ENCODE measurements at places on chromosomes 2 and 18.

DNA sequence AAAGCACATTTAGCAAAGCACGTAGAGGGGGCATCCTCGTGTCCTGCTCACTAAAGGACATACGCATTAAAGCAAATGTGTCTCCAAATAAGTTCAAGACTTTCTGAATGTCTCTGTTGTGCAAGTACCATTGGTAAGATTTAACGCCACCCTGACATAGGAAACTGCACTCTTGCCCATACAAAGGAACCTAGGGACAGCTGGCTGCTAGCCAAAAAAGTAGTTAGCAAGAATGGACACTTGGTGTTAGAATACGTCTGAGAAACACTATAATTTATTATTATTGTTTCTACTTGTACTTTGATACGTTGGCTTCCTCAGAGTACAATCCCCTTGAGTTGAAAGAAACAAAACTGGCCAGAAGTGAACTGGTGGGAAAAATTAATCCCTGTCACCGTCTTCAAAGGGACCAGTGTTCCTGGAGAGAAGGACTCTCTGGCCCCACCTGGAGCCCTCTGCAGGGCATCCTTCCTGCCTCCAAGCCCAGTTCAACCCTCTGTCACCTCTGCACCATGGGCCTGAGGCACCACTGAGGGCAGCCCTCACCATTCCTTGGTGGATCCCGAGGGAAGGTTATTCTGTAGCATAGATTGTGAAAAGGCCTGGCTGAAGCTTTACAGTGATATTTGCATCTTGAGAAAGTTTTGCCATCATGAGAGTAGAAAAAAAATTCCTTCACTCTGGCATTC lies 51.4 kb upstream of the APCDD1 start:
- no peak for DNase-seq

- DNase-seq, result no peak
Measured at GRCh38 chr2:62814123-62814522, 108.6 kb downstream of the EHBP1 start.

DNA sequence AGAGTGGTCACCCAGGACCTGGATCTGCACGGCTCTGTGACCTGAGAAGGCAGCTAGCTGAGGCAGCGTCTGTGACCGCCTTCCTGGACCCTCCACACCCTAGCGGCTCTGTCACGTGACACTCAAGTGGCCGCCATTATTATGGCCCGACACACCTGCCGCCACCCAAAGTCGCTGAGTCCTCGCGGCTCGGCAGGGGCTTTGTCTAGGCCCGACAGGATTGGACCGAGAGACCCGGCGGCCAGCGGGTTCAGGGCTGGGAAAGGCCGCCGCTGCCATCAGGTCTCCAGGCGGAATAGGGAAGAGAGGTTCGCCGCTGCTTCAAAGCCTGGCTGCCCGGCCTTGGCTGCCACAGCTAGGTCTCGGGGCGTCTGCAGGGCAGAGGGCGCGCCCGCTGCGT lies 1162.5 kb upstream of the LRRTM1 start:
- no peak for DNase-seq

DNA sequence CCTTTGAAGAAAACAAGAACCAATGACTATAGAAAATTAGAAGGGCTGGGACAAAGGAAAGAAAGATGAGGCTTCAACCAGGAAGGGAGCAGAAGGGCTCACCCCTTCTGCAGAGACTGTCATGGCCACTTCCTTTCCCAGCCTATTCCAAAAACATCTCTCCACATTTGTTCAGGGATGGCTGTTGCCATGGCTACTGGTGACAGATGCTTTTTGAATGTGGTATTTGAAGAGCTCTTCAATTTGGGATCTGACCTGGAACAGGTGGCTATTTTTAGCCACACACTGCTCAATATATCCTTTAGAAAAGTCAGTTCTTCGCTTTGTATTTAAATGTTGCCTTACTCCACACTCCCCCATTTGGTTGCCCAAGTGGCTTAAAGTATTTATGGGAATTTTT lies 64.1 kb upstream of the LCLAT1 start:
- no peak for DNase-seq

GRCh38 chr2:128599700-128600099 lies 281.0 kb upstream of the HS6ST1 start:
- no peak for DNase-seq

- DNase-seq, result no peak
Measured at GRCh38 chr2:168090366-168091135, 156.8 kb downstream of the STK39 start.

DNA sequence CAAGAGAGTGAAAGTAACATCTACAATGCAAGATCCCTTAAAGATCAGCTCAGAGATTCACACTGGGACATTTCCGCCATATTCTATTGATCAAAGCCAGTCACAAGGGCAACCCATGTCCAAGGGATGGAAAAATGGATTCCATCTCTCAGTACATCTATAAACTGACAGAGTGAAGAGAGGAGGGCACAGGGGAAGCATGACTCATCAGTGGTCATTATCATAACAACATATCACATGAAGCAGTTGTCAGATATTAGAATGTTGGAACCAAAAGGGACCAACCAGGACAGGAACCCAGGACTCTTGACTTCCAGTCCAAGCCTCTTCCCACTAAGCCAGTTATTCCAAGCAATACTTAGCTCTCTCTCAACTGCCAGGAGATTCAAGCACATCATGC lies 54.9 kb upstream of the IGFBP2 start:
- no peak for DNase-seq

DNA sequence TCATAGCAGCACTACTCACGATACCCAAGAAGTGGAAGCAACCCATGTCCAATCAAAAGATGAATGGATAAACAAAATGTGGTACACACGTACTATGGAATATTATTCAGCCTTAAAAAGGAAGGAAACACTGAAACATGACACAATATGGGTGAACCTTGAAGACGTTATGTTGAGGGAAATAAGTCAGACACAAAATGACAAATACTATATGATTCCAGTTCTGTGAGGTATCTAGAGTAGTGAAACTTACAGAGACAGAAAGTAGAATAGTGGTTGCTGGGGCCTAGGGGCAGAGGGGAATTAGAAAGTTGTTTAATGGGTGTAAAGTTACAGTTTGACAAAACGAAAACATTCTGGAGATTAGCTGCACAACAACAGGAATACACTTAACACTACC lies 24.7 kb downstream of the TLK1 start:
- no peak for DNase-seq

- DNase-seq, result no peak
Measured at GRCh38 chr18:13481820-13482617, 244.3 kb downstream of the FAM210A start.
